Adipose tissue (tissue), 3 donors: ENCODE measurements at places on chromosomes 1 and 21. TPM values are rescaled to one million over a fixed set of nuclear protein-coding genes. Genes with fewer than 3 reads are reported as not detected.

NR5A2 gene
- polyA plus RNA-seq, result 2.1 TPM

C21orf58 gene
- polyA plus RNA-seq, result 0.89 TPM

CFAP57 gene
- polyA plus RNA-seq, result 0.11 TPM

RBP7 gene
- 139 TPM for polyA plus RNA-seq

PAX7 gene
- polyA plus RNA-seq, result not detected

NBPF6 gene
- not detected for polyA plus RNA-seq

HSPA6 gene
- 4.4 TPM for polyA plus RNA-seq

HES3 gene
- not detected for polyA plus RNA-seq

SPATA17 gene
- 0.06 TPM for polyA plus RNA-seq

IFI44 gene
- 14.6 TPM for polyA plus RNA-seq

BMP8B gene
- polyA plus RNA-seq, result 1.1 TPM

TRAF3IP3 gene
- 0.22 TPM for polyA plus RNA-seq

OR2G6 gene
- polyA plus RNA-seq, result not detected

TIMM17A gene
- 19.2 TPM for polyA plus RNA-seq
